ENCODE measurements at places on chromosomes 4 and X.

- no peak for DNase-seq
Observed at GRCh38 chr4:86306816-86307215, 53.0 kb downstream of the MAPK10 start.

GRCh38 chr4:152106113-152106763 is 345.4 kb upstream of the GATB start:
- no peak for DNase-seq

GRCh38 chrX:104122829-104123228 is 10.5 kb downstream of the ZCCHC18 start:
- DNase-seq: no peak

- no peak for DNase-seq
Observed at GRCh38 chrX:112211459-112211858, 128.9 kb upstream of the TRPC5 start.

GRCh38 chr4:113919611-113920010 is 59.8 kb downstream of the ARSJ start:
- DNase-seq: no peak

DNA sequence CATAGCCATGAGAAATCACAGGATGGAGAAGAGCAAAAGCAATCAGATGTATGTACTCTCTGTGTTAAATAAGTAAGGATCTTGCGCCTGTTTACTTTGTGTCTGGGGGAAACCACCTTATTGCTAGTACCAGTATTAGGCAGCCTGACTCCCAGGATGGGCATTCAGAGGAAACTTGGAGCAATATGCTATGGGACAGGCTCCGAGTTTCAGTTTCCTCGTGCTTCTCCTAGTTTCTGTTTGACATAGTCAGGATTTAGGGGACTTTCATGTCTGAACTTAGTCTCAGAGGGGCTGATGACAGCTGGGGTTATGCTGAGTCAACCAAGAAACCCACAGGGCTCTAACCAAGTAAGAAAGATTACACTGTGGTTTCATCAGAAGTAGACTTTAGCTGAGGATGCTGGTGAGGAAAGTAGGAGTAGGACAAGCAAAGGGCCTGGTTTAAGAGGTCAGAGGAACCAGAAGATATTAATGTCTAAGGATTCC is 13.5 kb downstream of the NSUN7 start:
- no peak for DNase-seq

DNA sequence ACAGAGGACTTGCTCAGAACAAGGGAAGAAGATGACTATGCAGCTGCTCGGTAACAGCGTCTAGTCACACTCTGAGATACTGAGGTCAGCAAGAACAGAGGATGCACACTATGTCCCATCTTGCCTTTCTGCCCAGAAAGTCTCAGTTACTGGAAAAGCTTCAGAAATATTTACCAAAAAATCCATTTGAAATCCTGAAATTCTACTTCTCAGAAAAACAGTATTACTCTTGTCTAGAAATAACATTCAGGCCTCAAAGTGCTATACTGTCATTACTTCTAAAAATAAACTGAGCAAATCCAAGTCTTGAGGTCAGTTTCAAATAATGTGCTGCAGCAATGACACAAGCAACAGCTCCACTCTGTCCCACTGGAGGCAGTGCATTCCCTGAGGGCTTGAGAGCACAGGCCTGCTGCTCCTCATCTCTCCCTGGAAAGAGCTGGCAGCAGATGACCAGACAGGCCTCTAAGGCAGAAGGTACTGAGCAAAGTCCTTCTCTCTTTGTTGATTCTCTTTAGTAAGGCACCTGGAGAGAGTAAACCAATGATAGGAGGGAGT is 76.9 kb downstream of the CAMK2D start:
- DNase-seq: no peak

DNA sequence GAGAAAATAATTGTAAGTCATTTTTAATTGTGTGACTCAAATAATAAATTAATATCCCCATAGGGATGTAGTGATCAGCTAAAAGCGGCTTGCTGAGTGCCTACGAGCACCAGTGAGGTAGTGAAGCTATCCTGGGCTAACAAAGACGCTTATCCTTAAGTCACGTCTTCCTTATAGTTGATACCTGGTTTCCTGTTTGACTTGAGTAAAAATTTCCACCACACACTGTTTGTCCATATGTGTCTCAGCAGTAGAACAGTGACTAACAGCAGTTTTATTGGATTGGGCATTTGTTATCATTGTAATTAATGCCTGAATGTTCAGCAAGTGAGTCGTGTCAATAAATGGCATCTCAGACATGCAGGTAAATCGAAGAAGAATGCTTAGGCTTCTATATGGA is 241.1 kb downstream of the GRXCR1 start:
- DNase-seq: no peak

- DNase-seq: no peak
Observed at GRCh38 chr4:124201636-124202035, 510.9 kb downstream of the ANKRD50 start.

DNA sequence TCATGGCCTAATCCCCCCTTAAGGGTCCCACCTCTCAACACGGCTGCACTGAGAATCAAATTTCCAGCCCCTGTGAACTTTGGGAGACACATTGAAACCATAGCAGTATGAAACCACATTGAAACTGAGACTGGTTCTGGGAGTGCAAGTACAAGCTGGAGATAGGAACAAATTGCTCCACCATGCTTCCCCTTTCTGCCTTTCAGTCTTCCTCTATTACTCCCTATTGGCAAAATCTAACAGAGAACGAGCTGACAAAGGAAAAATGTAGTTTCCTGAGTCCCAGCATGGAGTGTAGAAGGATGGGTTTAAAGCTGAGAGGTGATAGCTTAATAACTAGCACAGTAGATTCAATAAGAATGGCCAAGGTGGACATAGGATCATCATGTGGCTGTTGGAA is 161.7 kb upstream of the RPL34 start:
- no peak for DNase-seq

- DNase-seq: no peak
Observed at GRCh38 chrX:1389181-1389992, 2.5 kb downstream of the SLC25A6 start.

- DNase-seq: no peak
Observed at GRCh38 chr4:148054275-148054674, 322.4 kb downstream of the ARHGAP10 start.

- no peak for DNase-seq
Observed at GRCh38 chr4:80803337-80803736, 227.2 kb upstream of the BMP3 start.

GRCh38 chr4:47715716-47716416 is 122.0 kb downstream of the CORIN start:
- no peak for DNase-seq

GRCh38 chr4:125573368-125573767 is 258.6 kb downstream of the FAT4 start:
- DNase-seq: no peak

GRCh38 chr4:174058846-174059245 is 224.6 kb downstream of the FBXO8 start:
- no peak for DNase-seq

DNA sequence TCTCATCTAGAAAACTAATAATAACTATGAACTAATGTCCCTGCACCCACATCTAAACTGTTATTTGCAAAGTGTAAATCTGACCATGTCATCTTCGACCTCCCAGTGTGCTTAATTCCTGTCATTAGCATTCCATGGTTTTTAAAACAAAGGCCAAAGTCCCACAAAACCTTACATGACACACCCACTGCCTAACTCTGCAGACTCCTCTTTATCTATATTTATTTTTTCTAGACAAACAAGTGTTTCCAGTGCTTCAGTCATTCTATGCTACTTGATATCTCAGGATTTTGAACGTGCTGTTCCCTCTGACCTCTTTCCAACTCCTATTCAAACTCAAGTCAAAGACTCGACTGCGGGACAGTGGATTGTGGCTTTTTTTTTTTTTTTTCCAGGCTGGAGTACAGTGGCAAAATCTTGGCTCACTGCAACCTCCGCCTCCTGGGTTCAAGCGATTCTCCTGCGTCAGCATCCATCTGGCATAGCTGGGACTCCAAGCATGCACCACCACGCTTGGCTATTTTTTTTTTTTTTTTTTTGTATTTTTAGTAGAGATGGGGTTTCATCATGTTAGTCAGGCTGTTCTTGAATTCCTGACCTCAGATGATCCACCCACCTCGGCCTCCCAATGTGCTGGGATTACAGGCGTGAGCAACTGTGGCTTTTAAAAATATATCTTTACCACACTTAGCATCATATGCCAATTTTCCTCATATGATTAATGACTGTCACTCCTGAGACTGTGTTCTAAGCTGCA is 1511.0 kb downstream of the ARAP2 start:
- DNase-seq: no peak

GRCh38 chr4:117512414-117512813 is 427.0 kb upstream of the TRAM1L1 start:
- no peak for DNase-seq

DNA sequence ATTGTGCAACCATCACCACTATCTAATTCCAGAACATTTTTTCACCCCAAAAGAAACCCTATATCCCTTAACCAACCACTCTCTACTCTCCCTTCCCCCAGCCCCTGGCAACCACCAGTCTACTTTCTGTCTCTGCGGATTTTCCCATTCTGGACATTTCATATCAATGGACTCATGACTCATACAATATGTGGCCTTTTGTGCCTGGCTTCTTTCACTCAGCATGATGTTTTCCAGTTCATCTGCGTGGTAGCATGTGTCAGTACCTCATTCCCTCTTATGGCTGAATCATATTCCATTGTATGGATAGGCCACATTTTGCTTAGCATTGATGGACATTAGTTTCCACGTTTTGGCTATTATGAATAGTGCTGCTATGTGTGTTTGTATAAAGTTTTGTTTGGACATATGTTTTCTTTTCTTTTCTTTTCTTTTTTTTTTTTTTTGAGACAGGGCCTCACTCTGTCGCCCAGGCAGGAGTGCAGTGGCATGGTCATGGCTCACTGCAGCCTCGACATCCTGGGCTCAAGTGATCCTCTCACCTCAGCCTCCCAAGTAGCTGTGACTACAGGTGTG is 335.4 kb downstream of the BCOR start:
- DNase-seq: no peak

DNA sequence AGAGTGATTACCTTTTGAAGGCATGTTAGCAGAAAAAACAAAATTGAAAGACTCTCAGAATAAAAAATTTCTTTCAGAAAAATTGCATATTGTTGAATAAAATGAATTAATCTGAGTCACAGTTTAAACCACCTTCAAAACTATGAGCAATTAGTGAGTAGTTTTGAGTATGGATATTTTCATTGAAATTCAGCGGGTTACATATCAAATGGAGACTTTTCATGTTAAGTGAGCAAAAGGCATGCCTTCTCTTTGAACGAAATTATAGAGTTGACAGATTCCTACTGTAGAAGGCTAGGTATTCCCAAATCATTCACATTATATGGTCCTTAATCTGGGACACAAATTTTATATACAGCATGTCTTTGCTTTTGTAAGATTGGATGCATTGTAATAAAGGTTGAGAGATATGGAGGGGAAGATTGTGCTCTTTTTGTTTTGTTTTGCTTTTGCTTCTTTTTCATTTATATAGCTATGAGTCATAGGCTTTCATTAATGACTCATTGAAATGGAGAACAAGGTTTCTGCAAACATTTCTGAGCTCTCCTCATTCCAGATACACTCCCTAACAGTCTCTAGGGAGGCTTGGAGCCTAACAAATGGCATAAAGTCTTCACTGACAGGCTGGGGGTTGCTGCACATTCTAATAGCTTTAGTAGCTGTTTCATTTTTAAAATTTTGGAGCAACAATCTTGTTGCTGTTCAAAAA is 21.6 kb downstream of the PCDH18 start:
- DNase-seq: no peak

GRCh38 chr4:173056271-173056670 is 112.3 kb upstream of the GALNT7 start:
- no peak for DNase-seq

DNA sequence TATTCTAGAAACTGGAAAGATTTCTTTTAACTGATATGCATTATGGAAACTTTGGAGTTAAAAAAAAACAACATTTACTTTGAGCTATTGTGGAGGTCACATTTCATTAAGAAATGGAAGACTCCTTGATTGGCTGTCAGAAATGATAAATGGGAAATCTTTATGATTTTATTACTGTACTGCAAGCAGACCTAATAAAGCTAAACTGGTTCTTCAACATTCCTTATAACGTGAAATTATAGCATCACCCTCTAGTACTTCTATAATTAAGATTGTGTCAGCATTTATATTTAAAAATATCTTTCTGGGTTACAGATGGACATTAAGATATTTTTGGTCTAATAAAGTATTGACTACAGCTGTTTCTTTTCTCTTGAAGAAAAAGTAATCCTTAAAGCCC is 213.8 kb upstream of the PACRGL start:
- DNase-seq: no peak

DNA sequence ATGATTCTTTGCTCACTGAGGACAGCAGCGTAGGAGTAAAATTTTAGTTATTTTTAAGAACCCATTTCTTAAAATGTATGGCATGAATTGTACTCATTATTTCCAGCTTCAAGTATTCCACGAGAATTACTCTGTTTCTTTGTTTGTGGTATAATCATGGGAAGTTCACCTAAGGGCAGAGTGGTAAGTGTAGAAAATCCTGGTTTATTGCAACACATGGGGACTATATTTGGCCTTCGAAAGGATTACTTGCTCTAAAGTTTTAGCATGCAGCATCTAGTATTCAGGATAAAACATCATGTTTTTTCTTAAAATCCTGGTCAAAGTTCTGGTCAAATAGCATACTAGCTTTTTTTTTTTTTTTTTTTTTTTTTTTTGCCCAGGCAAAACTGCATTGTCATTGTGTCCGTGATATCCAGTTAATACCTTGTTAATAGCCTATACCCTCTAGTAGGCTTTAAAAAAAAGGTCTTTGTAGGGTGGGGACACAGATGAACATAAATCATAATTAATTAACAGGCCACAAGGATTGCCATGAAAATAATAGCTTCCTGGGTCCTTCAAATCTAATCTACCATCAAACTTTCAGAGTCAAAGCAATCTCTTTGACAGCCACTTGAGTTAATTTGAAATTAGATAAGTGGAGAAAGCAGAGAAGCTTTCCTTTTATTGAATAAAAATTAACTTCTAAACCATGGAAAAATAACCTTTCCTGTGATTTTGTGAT is 44.6 kb upstream of the VEGFC start:
- no peak for DNase-seq

- peak; percentile 5 for DNase-seq
Observed at GRCh38 chr4:53592686-53593501, 1.6 kb upstream of the LNX1 start.

- no peak for DNase-seq
Observed at GRCh38 chr4:7985891-7986441, 46.3 kb upstream of the AFAP1 start.

DNA sequence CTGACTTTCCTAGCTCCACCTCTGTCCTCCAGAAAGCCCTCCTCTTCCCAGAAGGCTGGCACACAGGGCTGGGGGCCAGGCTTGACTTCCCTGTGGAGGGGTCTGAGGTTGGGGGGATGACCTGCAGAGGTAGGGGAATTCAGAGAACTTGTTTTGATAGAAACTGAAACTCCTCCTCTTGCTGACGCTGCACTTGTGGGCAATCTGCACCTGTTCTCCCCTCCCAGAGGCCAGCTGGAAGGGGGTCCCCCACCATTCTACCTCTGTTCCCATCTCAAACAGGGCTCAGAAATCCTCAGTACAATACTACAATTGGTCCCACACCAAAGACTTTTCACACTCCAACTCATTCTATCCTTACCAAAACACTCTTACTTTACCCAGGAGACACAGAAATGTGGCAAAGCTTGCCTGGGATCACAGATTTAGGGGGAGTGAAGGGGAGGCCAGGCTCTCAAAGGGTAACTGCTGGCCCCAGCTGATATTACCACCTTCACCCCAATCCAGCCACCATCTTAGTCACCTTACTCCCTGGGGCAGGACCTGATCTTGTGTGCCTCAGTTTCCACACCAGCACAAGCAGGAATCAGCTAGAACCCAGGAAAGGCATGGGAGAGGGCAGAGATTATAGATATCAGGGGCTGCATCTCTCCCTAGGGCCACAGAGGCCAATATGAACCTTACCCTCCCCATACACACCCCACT is 18.5 kb downstream of the OTUD5 start:
- no peak for DNase-seq

- DNase-seq: no peak
Observed at GRCh38 chrX:40019541-40019940, 78.2 kb downstream of the BCOR start.

Measured in cortex of kidney (tissue), 1 donor.